Right lung (tissue), 10 donors: ENCODE measurements at places on chromosomes 6 and 20. TPM values are rescaled to one million over a fixed set of nuclear protein-coding genes. Genes with fewer than 3 reads are reported as not detected.

- DNase-seq, result no peak
Observed at GRCh38 chr6:162377735-162378134, 349.8 kb downstream of the PRKN start.

- DNase-seq, result no peak
Observed at GRCh38 chr20:56663660-56664059, 34.6 kb downstream of the TFAP2C start.

DNA sequence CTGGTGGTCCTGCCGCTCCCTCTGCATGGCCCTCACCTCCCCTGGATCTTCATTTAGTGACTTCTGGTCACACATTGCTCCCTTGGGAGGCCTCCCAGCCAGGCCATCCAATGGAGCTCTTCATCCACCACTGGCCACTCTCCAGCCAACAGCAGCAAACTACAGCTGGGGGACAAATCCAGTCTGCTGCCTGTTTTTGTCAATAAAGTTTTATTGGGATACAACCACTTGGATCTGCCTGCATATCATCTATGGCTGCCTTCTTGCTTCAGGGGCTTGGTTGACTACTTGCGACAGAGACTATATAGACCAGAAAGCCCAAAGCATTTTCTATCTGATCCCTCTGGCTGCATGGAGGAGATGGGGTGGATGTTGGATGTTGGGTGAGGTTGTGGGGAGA, 156.6 kb upstream of the SULF2 start:
- DNase-seq, result no peak

- no peak for DNase-seq
Observed at GRCh38 chr6:130587778-130588520, 222.1 kb downstream of the TMEM200A start.

The GNAS-AS1 gene
- 0.82 TPM for polyA plus RNA-seq

GRCh38 chr20:49775229-49775693, 37.4 kb upstream of the SLC9A8 start:
- DNase-seq, result no peak

DNA sequence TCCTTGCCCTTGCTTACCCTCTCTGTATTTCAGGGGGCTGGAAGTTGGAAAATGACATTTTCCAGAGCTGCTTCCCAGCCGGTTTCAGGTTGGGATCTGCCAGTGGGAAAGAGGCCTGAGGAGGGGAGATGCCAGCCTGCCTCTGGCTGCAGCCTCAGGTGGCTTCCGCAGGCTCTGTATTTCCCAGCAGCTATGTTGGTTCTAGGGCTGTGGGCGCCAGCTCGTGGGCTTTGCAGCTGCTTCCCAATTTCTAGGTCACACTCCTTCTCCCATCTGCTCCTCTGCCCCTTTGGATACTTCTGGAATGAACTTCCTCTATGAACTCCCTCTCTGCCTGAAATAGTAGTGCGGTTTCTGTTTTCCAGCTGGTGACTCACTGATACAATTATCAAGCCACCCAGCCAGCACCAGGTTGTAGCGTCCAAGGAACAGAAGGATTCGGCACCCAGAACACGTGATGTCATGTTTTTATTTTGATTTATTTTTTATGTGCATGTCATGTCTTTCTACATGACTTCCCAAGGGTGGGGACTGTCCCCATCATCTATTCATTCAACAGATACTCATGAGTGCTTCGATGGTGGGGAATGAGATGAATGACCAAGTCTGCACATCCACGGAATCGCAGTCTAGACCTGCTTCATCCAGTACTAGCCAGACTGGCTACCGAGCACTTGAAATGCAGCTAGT, 38.0 kb downstream of the TGM2 start:
- DNase-seq, result no peak

DNA sequence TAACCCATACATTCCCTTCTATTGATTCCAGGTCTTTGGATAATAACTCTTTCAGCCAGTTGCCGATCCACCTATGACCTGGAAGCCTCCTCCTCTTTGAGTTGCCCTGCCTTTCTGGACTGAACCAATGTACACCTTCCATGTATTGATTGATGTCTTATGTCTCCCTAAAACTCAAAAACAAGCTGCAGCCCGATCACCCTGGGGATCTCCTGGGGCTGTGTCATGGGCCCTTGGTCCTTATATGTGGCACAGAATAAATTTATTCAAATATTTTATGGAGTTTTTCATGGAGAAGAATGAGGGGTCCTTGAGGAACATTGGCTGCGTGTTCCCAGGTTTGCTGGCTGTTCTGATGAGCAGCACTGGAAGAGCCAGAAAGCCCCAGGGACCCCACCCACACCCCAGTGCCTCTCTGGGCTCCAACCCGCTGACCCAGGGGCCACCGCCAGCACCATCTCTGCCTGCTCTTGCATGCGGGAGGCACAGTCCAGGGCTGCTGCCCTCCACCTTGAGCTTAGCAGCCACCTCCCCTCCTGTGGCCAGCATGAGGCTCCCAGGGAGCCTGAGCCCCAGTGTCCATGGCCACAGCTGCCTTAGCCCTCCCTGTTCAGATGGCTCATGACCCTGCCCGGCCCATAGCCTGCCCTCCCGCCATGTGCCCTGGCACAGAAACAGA, 36.5 kb upstream of the CST7 start:
- no peak for DNase-seq

The GSTA2 gene
- polyA plus RNA-seq, result not detected

The GNAS gene
- polyA plus RNA-seq, result 1,845 TPM

- DNase-seq, result peak; percentile 66
Observed at GRCh38 chr20:56628873-56629463, at the start of gene TFAP2C. Gene TFAP2C (plus strand): TSS chr20:56629306. CDS start chr20:56629545, 239 bp downstream.

DNA sequence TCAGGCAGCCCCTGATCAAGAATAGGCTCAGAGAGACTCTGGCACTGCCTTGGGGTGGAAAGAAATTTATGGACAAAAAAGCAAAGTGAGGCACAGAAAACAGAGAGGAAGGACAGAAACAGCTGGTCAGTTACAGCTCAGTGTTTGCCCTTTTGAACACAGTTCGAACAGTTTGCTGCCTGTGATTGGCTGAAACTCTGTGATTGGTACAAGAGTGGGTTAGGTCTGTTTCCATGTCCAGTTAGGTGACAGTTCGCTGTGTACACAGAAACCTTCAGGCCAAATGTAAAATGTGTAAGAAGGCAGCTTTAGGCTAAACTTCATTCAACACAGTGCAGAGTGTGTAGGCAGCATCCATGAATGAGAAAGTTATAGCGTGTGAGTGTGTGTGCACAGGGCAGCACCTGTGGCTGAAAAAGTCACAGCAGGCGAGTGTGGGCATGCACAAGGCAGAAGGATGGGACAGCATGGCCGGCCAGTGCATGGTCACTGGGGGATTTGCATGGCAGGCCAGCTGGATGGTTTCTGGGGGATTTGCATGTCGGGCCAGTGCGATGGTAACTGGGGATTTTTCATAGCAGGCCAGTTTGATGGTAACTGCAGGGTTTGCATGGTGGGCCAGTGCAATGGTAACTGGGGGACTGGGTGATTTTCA, 75.4 kb upstream of the FRMD1 start:
- DNase-seq, result no peak

DNA sequence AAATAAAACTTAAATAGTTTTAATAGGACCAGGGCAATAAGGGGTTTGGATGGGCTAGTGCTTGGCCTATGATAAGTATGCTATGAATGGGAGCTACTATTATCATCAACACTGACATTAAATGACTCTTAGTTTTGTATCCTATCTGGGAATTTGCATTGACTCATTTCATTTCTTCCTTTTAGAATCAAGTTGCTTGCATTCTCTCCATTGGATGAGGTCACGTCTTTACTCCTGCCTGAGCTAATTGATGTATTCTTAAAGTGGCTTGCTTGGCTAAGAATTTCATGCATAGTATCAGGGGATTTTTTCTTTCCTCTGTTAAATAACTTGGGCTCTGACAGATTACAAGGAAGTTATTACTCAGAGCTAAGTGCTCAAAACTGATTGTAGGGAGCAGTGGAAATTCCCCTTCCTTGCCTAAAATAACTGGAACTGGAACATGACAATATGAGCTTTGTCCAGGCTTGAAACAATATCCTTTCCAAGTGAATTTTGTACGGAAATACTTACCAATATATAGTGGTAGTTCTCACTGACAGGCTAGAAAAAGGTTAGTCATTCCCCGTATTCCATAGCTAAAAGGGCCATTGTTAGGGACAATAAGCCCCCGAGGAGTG, 169.9 kb downstream of the BCAS1 start:
- no peak for DNase-seq

DNA sequence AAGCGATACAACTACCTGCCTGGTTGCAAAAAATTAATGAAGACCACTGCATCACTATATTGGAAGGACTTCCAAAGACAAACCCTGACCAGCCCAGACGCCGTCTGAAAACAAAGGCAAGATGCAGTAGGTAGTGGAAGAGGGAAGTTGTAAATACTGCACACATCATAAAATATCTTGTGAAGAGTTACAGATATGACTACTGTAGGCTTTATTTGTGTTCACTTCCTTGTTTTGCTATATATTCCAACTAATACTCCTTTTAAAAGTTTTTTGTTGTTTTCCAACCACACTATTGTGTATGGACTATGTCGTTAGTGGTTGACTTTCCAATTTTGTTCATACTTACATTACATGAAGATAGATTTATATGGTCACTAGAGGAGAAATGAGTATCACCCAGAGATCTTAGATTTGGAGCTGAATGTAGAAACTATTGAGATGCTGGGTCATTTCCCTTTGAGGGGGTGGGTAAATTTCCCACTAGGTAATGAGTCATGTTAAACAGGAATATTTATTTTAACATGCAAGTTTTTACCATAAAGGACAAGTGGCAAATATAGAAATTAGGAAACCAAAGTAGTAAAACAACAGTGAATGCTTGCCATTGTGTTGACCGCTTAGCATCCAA, 16.6 kb upstream of the TXLNB start:
- DNase-seq, result no peak

- DNase-seq, result no peak
Observed at GRCh38 chr6:30857549-30857948, 26.8 kb upstream of the DDR1 start.

DNA sequence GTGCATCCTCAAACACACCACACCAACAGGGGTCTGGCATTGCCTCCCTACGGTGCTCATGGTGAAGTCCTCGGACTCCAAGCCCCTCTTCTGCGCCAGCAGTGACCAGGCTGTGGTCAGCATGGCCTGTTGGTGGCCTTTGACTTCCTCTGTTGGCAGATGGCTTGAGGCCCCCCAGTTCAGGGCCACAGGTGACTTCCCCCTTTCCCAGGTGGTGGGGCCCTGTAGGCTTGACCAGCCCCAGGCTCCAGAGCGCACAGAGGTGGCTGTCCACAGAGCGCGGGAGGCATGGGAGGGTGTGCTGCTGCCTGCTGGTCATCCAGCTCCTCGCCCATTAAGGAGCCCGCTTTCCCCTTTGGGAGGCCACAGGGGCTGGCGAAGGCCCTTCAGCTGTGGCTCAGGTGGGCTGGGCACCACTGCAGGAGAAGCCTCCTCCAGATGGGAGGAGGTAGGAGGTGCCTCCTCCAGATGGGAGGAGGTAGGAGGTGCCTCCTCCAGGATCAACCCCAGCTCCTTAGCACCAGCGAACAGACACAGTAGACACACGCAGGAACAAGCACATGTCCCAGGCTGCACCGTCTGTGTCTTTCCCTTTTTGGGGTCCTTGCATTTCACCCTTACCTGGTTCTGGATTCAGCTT, 52.1 kb upstream of the BHLHE23 start:
- no peak for DNase-seq

GRCh38 chr6:169957351-169957963, 206.0 kb downstream of the ERMARD start:
- DNase-seq, result no peak

DNA sequence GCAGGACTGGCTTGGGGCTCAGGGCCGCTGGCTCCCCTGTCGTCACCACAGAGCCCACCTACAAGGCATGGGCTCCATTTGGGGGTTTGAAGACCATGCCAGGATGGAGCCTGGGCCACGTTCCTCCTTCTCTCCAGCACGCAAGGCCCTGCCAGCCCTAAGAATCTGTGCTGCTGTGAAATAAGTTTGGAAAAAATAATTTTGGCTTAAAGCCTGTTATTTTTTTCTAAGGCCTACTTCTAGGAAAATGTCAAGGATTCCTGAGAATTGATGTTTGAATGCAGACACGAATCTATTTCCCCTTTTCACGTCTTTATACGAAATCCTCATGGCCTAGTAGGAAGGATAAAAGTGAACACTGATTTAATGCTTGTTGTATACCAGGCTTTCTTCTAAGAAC, 107.5 kb downstream of the LRFN2 start:
- no peak for DNase-seq

The OR2H2 gene
- 0.07 TPM for polyA plus RNA-seq

- DNase-seq, result no peak
Observed at GRCh38 chr6:151822252-151823111, 15.0 kb downstream of the ESR1 start.

The SLC22A2 gene
- polyA plus RNA-seq, result not detected

The AIF1 gene
- 24.2 TPM for polyA plus RNA-seq

The SRMS gene
- polyA plus RNA-seq, result 0.12 TPM

DNA sequence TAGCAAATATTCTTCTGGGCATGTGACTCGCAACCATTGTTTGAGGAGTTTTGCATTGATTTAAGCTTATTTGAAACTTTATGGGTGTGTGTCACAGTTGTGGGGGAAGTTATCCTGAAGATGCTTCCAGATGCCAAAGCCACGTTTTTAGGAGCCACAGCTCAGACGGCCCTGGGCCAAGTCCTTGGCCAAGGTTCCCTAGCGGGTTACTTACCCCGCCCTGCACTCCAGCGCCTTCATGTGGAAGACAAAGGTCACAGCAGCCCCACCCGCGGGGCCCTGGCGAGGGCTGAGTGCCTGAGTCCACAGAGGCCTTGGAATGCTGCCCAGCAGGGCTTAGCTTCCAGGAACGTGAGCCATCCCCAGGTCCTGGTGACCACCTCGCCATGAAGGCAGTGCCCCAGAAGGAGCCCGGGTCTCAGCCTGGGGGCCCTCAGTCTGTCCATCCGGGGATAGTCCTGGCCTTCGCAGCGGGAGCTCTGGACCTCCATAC, 308.3 kb downstream of the CDH4 start:
- DNase-seq, result peak; percentile 6

DNA sequence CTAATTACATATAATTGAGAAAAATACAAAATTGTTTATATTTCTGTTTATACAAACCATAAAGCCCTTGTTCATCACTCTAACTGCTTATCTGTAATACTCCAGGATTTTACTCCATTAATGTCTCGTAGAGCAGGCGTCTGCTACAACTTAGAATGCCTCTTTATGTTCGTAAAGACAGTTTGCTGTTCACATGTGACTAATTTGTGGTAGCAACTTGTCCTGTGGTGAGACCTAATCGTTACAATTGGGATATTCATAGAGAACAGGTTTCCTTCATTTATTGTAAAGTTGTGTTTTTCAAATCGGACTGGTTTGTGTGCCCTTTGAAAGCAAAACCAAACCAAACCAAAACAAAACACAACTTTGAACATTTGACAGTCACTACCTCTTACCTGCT, 149.7 kb downstream of the ASCC3 start:
- DNase-seq, result no peak

The TRIM15 gene
- not detected for polyA plus RNA-seq

The ADTRP gene
- 1.4 TPM for polyA plus RNA-seq
